ENCODE measurements at places on chromosomes 2 and 18.
A peak's percentile ranks its signal among the peaks of the same experiment; 100 is the strongest.

- H3K4me1 ChIP-seq = no peaks in the 10 kb centered on the region
- H3K27ac ChIP-seq = no peak overlapping the region
- H3K27me3 ChIP-seq = no peaks in the 10 kb centered on the region
Observed at GRCh38 chr2:241300000-241300399, 15.5 kb downstream of the HDLBP start.

GRCh38 chr2:120802867-120803484 is 67.3 kb downstream of the GLI2 start:
- no peaks in the 10 kb centered on the region for H3K27me3 ChIP-seq
- peak overlapping the region; percentile 81 for H3K27ac ChIP-seq
- DNase-seq = no peak

GRCh38 chr2:217929757-217930707 is 72.8 kb downstream of the TNS1 start:
- H3K27me3 ChIP-seq = no peaks in the 10 kb centered on the region
- H3K4me1 ChIP-seq = peaks cover 93% of the 10 kb centered on the region
- H3K27ac ChIP-seq = peak overlapping the region; percentile 98

- H3K36me3 ChIP-seq = no peaks in the 10 kb centered on the region
- no peak overlapping the region for H3K27ac ChIP-seq
- no peak for DNase-seq
- no peaks in the 10 kb centered on the region for H3K4me1 ChIP-seq
- H3K27me3 ChIP-seq = no peaks in the 10 kb centered on the region
Observed at GRCh38 chr2:133908171-133908570, 339.9 kb upstream of the NCKAP5 start.

- no peak for DNase-seq
- no peaks in the 10 kb centered on the region for H3K4me1 ChIP-seq
- no peaks in the 10 kb centered on the region for H3K36me3 ChIP-seq
Observed at GRCh38 chr2:215870986-215871385, 142.4 kb downstream of the MREG start.

DNA sequence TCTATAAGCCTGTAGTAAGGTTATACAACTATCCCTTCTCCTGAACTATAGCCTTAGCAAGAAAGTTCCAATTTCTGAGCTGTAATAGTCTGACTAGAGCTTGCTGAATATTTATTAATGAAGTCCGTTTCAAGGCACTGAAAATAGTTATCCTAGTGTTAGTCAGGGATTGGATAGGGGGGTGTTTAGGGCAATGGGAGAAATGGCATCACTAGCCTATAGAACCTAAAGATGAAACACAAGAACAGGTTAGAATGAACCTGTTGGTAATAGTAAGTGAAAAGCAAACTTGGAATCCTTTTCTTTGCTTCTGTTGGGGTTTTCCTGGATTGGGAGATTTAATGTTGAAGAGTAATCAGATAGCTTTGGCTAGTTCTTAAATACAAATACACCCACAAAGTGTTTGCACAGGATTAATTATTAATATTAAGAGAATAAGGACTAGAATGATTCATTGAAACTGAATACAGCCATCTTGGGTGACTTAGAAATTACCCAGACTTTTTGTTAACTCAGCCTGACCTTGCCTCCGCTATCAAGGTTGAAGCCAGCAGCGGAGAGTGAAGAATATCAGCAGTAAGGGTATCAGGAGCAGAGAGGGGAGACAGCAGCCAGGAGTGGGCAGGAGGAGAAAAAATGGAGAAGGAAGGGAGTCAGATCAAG is 14.4 kb downstream of the CCNT2 start:
- H3K27ac ChIP-seq = no peak overlapping the region
- peaks cover 15% of the 10 kb centered on the region for H3K4me1 ChIP-seq
- H3K27me3 ChIP-seq = no peaks in the 10 kb centered on the region

- no peak overlapping the region for H3K4me3 ChIP-seq
- H3K36me3 ChIP-seq = no peaks in the 10 kb centered on the region
- no peaks in the 10 kb centered on the region for H3K4me1 ChIP-seq
- H3K27ac ChIP-seq = no peak overlapping the region
Observed at GRCh38 chr18:11937874-11938478, 29.9 kb upstream of the MPPE1 start.

DNA sequence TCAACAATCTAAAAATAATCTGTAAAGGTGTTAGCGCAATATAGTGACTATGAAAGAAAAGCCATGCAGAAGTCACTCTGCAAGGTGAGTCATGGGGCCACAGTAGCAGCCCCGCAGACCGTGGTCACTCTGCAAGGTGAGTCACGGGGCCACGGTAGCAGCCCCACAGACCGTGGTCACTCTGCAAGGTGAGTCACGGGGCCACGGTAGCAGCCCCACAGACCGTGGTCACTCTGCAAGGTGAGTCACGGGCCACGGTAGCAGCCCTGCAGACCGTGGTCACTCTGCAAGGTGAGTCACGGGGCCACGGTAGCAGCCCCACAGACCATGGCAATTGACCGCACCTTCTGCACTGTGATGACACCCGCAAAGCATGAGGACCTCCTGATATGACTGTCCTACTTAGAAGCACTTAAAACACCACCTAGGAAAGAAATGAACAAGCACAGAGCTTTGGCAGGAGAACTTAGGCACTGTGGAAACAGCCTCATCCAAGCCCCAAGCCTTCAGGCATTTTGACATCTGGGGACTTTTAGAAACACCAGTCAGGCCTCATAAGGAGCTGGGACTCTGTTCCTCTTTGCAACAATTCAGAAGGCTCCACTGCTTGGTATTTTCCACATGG is 70.1 kb downstream of the LDLRAD4 start:
- H3K4me3 ChIP-seq = no peak overlapping the region
- no peaks in the 10 kb centered on the region for H3K27me3 ChIP-seq
- H3K4me1 ChIP-seq = no peaks in the 10 kb centered on the region
- no peaks in the 10 kb centered on the region for H3K36me3 ChIP-seq

GRCh38 chr2:221958224-221958623 is 340.6 kb downstream of the PAX3 start:
- no peaks in the 10 kb centered on the region for H3K36me3 ChIP-seq
- no peak overlapping the region for H3K27ac ChIP-seq
- H3K4me3 ChIP-seq = no peak overlapping the region
- no peaks in the 10 kb centered on the region for H3K27me3 ChIP-seq
- no peaks in the 10 kb centered on the region for H3K4me1 ChIP-seq
- DNase-seq = no peak

- no peaks in the 10 kb centered on the region for H3K36me3 ChIP-seq
- no peaks in the 10 kb centered on the region for H3K27me3 ChIP-seq
- DNase-seq = no peak
- no peak overlapping the region for H3K4me3 ChIP-seq
Observed at GRCh38 chr2:168748461-168748860, 54.0 kb upstream of the NOSTRIN start.

GRCh38 chr18:54220406-54220805 is 4.1 kb downstream of the MBD2 start:
- no peaks in the 10 kb centered on the region for H3K27me3 ChIP-seq
- H3K36me3 ChIP-seq = no peaks in the 10 kb centered on the region
- no peak for DNase-seq
- no peak overlapping the region for H3K27ac ChIP-seq
- peaks cover 4% of the 10 kb centered on the region for H3K4me1 ChIP-seq

GRCh38 chr2:197828464-197829135 is 24.2 kb downstream of the PLCL1 start:
- H3K4me3 ChIP-seq = no peak overlapping the region
- H3K27ac ChIP-seq = no peak overlapping the region
- H3K4me1 ChIP-seq = no peaks in the 10 kb centered on the region
- H3K27me3 ChIP-seq = no peaks in the 10 kb centered on the region
- no peak for DNase-seq

- no peaks in the 10 kb centered on the region for H3K4me1 ChIP-seq
- no peak overlapping the region for H3K4me3 ChIP-seq
- H3K27ac ChIP-seq = no peak overlapping the region
- DNase-seq = no peak
Observed at GRCh38 chr2:135183822-135184221, 131.7 kb downstream of the RAB3GAP1 start.

- H3K36me3 ChIP-seq = no peaks in the 10 kb centered on the region
- H3K27me3 ChIP-seq = no peaks in the 10 kb centered on the region
- H3K4me3 ChIP-seq = peak overlapping the region; percentile 84
- peak overlapping the region; percentile 98 for H3K27ac ChIP-seq
- H3K4me1 ChIP-seq = peaks cover 16% of the 10 kb centered on the region
- DNase-seq = no peak
Observed at GRCh38 chr2:199910338-199911051, 598 bp upstream of the C2orf69 start.

DNA sequence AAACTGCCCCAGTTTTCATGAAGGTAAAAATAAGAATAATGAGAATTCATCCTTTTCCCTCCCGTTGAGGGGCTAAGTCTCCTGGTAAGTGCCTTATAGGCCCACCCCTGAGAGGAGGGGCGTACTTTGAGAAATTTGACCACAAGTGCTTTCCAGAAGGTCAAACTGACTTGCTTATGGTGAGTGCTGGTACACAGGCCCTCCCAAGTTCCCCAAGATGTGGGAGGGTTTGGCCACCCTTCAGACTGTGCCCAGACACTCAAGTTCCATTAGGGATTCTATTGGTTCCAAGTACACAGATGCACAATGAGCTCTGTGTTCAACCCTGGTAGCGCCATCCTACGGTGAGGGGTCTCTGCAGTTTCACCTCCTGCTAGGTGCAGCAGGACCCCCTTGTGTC is 205.1 kb downstream of the CTIF start:
- H3K27ac ChIP-seq = peak overlapping the region; percentile 84
- no peaks in the 10 kb centered on the region for H3K36me3 ChIP-seq
- no peaks in the 10 kb centered on the region for H3K27me3 ChIP-seq
- DNase-seq = no peak

GRCh38 chr2:41400088-41400665 is 647.6 kb upstream of the PKDCC start:
- no peak overlapping the region for H3K27ac ChIP-seq
- no peaks in the 10 kb centered on the region for H3K4me1 ChIP-seq
- no peaks in the 10 kb centered on the region for H3K36me3 ChIP-seq

- peaks cover 15% of the 10 kb centered on the region for H3K4me1 ChIP-seq
- H3K36me3 ChIP-seq = no peaks in the 10 kb centered on the region
- DNase-seq = no peak
- H3K4me3 ChIP-seq = peak overlapping the region; percentile 7
Observed at GRCh38 chr2:219002395-219003266, 9.4 kb upstream of the CRYBA2 start.

- DNase-seq = no peak
- H3K4me1 ChIP-seq = no peaks in the 10 kb centered on the region
- no peaks in the 10 kb centered on the region for H3K36me3 ChIP-seq
- no peaks in the 10 kb centered on the region for H3K27me3 ChIP-seq
- no peak overlapping the region for H3K27ac ChIP-seq
- no peak overlapping the region for H3K4me3 ChIP-seq
Observed at GRCh38 chr2:214076527-214076926, 334.3 kb upstream of the VWC2L start.

DNA sequence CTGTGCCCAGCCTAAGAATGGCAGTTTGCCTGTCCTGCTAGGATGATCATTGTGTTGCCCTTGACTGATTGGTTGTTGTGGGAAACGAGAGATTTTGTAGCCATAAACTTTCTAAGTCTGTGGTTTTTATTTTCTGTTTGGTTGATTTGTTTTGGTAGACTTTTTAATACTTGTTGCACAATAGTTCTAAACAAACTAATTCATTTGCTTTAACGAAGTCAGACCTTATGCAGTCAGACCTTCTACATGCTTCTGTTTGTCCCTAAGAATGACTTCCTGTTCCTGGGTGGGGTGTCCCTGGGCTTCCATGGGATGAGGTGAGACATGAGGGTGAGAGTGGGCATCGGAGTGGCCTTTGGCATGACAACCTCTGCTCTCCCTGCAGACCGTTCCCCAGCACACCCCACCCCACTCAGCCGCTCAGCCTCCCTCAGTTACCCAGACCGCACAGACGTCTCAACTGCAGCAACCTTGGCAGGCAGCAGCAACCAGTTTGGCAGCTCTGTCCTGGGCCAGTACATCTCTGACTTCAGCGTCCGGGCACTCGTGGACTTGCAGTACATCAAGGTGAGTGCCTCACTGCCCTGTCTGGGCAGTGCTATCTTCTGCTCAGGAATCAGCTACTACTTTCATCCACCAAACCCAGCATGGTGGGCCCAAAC is 7.8 kb upstream of the CNNM3 start:
- H3K27ac ChIP-seq = no peak overlapping the region
- H3K4me3 ChIP-seq = no peak overlapping the region
- no peaks in the 10 kb centered on the region for H3K4me1 ChIP-seq
- no peaks in the 10 kb centered on the region for H3K27me3 ChIP-seq
- no peak for DNase-seq
- H3K36me3 ChIP-seq = peaks cover 6% of the 10 kb centered on the region

GRCh38 chr2:229339618-229340017 is 68.5 kb upstream of the PID1 start:
- no peaks in the 10 kb centered on the region for H3K27me3 ChIP-seq
- peaks cover 13% of the 10 kb centered on the region for H3K4me1 ChIP-seq
- H3K27ac ChIP-seq = no peak overlapping the region
- no peaks in the 10 kb centered on the region for H3K36me3 ChIP-seq

DNA sequence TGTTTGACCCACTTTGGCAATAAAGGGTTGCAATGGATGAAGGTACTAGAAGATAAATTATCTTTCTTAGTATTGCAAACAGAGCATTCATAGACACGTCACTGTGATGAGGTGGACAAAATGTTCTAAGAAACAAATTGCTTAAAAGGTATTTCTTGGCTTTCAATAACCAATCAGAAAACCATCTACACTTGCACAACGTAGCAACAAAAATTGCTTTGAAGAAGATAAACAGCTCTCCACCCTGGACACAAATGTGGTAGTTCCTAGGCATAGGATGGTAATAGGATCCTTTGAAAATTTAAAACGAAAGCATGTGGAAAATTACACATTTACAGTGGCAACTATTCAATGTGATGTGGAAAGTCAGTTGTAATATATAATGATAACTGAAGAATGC is 439.9 kb upstream of the ETAA1 start:
- no peaks in the 10 kb centered on the region for H3K4me1 ChIP-seq
- H3K27ac ChIP-seq = no peak overlapping the region
- H3K27me3 ChIP-seq = no peaks in the 10 kb centered on the region
- DNase-seq = no peak
- H3K36me3 ChIP-seq = no peaks in the 10 kb centered on the region
- H3K4me3 ChIP-seq = no peak overlapping the region

DNA sequence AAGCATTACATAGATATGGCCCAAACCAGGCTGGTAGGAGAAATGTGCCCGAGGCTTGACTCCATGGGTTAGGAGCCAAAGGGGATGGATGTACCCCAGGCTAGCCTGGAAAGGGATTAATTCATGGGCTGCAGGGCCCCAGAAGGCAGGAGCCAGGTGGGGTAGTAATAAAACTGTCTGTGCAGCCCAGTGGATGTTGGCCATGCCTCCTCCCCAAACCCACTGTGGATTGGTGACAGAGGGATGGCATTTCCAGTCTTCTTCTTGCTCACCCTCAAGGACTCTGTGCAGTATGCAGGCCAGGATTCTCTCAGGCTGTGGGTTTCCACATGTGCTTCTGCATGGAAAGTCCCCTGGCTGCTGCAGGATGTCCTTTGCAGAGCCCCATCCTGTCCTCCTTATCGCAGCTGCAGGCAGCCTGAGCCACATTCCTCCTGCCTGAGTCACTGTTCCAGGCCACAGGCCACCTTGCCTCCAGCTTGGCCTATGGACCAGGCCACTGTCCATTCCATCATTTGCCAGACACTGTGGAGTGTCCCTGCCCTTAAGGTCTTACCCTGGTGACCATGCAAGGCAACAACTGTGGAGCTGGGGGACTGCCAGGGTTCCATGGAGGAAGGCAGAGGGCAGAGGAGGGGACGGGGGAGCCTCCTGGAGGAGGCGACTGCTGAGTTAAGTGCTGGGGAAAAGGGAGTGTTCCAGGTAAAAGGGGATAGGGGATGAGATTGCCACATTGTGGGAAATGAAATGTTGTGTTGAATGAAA is 38.9 kb downstream of the INO80C start:
- peak overlapping the region; percentile 29 for H3K27ac ChIP-seq
- H3K4me3 ChIP-seq = no peak overlapping the region
- H3K27me3 ChIP-seq = no peaks in the 10 kb centered on the region
- peaks cover 32% of the 10 kb centered on the region for H3K4me1 ChIP-seq
- DNase-seq = no peak
